Activated CD4-positive, CD25-positive, alpha-beta regulatory T cell treated with anti-CD3 and anti-CD28 coated beads, Interleukin-2, amount 50 U/mL, for 24 hours (primary cell): ENCODE measurements at places on chromosomes 3 and 15.

GRCh38 chr3:124441766-124442165 lies 288.5 kb upstream of the UMPS start:
- ATAC-seq = no peak

DNA sequence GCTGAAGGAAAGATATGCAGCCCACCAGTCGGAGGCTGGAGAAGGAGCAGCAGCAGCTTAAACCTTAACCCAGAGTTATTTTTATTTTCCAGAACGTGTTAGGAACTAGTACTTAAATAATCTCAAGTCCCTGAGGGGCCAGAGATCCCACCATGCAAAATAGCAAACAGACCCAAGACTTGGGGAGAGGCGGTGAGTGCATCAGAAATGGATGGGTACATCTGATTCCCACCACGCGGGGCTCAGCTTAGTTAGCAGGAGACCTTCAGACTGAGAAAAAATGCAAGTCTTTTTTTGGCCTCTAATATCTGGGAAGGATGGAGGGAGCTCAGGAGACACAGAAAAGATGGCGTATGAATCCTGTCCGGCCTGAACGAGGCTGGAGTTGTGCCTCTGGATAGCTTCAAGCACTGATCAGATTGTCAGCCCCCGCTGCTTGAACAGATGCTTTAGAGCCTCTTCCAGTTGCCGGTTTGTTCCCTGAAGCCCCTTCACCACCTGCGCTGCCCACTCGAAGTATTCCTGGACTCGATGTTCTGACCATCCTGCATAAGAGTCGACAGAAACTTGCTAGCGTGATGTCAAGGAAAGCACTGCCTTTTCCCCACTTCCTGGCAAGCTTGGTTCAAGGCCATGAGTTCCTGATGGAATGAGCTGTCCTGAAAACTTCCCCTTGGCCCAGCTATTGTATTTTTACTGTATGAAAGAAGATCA lies 1.3 kb downstream of the HDDC3 start:
- no peak for ATAC-seq

- ATAC-seq = no peak
Measured at GRCh38 chr3:44301746-44302145, 36.8 kb upstream of the TCAIM start.

GRCh38 chr3:37520907-37521341 lies 340.8 kb upstream of the CTDSPL start:
- ATAC-seq = no peak

DNA sequence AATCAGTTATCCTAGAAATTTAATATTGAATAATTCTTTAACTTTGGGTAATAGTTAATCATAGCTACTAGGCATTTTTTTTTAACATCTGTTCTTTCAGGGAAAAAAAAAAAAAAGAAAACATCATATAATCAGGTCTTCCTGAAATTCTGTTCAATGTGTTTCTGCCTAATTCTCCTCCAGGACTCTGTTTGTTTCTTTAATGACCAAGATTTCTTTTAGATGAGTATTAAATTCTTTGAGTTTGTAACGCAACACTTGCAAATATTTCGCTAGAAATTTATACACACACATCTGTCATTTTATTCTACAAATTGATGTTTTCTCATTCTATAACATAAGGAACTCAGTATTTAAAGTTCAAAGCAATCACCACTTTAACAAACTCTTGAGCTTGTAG lies 56.7 kb downstream of the ALCAM start:
- no peak for ATAC-seq
